ENCODE measurements at places on chromosomes 1 and 21.

DNA sequence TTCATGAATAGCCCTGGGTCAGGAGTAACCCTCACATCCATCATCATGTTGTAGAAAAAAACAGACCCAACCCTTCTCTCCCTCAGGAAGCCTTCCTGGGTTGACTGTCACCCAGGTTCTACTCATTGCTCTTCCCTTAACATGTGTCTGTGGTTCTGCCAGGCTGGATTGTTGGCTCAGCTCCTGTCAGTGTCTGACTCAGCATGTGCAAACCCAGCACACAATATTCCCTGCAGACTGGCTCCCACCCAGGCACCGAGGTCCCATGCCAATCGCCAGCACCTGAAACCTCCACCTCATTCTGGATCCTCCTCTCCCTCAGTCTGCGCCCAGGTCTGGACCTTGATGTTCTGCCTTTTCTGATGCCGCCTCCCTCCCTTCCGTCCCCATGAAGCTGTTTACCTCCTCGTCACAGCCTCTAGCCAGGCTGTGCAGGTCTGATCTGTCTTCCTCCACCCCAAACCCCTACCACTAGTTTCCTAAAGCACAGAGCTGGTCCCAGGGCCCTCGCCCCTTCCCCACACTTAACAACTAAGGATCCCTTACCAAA lies 4.3 kb upstream of the S100A8 start:
- no peak for DNase-seq

GRCh38 chr1:30123896-30124295 lies 599.5 kb downstream of the MATN1 start:
- no peak for DNase-seq

DNA sequence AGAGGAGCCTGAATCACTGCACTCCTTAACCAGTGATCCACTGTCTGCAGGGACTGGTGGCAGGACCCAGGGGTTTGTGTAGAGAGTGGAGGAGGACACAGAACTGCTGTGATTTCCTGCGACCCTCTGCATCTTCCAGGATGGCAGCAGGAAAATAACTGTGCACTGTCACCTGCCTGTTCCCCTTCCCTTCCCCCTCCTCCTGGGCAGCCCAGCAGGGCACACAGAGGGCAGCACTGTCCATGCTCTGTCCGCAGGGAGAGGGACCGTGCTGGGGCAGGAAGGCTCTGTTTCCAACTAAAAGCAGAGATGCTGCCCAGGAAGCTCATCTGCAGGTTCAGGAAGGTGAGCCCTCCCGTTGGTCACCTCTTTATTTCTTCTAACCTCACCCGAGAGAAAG lies 168.7 kb downstream of the ZBTB18 start:
- no peak for DNase-seq

DNA sequence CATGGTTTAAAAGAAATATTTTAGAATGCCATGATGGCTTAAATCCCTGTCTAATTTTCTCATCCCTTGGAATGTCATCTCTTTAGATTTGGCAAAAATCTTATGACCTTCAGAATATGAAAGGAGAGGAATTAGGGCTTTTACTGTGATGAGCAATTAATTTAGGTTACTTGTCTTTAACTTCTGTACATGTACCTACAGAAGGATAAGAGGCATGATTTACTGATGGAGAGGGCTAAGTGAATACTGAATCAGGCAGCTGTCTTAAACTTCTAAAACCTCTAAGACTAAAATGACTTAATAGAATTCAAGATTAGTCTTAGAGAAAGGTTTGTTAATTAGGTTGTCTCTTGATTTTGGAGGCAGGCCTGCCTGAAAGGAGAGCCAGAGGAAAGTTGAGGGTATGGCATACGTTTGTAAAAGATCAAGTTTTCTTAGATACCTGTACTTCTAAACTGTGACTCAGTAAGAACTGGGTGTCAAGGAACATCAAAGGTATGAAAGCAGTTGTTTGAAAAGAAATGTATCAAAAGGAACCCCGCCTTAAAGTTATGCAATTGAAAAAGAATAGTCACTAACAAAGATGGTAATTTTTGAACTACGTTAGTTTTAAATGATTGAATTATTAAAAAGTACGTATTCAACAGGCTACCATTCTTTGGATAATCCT lies 12.5 kb downstream of the MACO1 start:
- no peak for DNase-seq

DNA sequence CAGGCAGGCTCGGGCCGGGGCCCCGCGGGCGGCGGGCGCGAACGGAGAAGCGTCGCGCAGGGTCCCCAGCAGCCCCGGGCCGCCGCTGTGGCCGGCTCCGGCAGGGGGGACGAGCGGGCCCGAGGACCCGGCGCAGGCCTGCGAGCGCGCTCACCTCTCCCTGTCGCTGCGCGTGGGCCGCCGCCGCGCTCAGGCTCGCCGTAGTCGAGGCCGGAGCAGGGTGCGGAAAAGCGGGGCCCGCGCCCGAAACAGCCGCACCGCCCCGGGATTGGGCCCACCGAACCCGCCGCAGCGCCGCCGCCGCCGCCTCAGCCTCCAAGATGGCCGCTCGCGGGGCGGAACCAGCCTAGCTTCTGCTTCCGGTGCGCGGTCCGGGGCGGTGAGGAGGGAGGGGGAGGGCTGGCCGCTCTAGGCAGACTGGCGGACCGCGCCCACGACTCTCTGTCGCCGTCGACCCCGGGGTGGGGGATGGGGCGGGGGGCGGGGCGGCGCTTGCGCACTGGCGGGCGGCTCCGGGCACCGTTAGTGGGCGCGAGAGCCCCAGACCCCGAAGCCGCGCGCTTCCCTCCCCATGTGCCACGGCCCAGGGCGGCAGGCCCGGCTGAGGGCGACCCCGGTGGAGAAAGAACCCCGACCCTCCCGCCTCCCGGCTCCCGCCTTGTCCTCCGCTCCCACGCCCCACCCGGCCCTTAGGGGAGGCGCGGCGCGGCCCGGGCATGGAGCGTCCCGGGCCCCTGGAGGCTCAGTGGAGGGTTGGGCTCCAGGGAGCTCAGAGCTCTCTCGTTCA lies at the start of gene UBE2J2:
Gene UBE2J2, minus strand, starts transcription at position 343 of the 787 bp plus-strand sequence. CDS start 5,862 bp downstream, outside the sequence.
- DNase-seq, result peak; percentile 93
